Endothelial cell of umbilical vein (primary cell): ENCODE measurements at places on chromosomes 7 and 10.

DNA sequence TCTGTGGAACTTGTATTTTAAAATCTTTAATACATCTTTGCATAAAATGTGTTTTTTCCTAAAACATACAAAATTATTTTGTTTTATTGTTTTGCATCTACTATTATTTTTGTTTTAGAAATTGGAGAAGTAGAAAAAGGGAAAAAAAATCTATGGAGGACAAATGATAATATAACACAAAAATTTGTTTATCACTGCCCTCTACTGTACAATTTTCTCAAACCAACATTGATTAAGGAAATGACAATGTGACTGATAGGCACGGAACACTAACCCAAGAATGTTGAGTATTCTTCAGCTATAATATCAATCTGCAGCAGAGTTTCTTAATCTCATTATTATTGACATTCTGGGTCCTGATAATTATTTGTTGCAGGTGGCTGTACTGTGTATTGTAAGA is 9.5 kb upstream of the ING3 start:
- DNase-seq, result peak; percentile 75

- DNase-seq, result no peak
Measured at GRCh38 chr10:4686644-4686996, 139.4 kb upstream of the AKR1E2 start.

- DNase-seq, result no peak
Measured at GRCh38 chr10:98980353-98980752, 255.3 kb downstream of the HPSE2 start.

GRCh38 chr7:44376429-44377133 is 51.2 kb upstream of the CAMK2B start:
- no peak for DNase-seq

GRCh38 chr10:23095966-23096801 is 805 bp downstream of the MSRB2 start:
- DNase-seq, result peak; percentile 59

DNA sequence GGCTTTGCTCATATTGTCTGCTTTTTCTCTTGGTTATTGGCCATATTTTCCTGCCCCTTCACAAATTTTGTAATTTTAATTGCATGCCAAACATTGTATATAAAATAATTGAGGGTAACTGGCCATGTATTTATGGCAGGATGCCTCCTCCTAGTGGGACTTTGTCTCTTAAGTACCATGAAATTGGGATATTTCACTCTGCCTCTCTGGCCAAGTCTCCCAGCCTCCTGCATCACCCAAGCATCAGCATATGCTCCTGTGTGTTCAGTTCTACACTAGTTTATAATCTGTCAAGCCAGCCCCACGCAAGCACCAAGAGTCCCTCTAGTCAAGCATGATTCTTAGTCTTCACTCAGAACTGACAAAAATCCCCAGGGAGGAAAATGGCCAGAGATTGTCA is 44.2 kb upstream of the FHIP2A start:
- no peak for DNase-seq

- no peak for DNase-seq
Measured at GRCh38 chr7:44463169-44463808, 27.2 kb downstream of the NUDCD3 start.
